ENCODE measurements at places on chromosomes 7 and 10.

GRCh38 chr10:68239596-68240150, 7.8 kb upstream of the ATOH7 start:
- ATAC-seq, result no peak

GRCh38 chr7:118041251-118041878, 142.6 kb upstream of the LSM8 start:
- ATAC-seq, result no peak

- ATAC-seq, result no peak
Observed at GRCh38 chr7:132322970-132323369, 253.3 kb downstream of the PLXNA4 start.

- no peak for ATAC-seq
Observed at GRCh38 chr7:28856656-28857055, 101.5 kb downstream of the TRIL start.

- ATAC-seq, result no peak
Observed at GRCh38 chr7:134289423-134289822, 27.3 kb downstream of the SLC35B4 start.

GRCh38 chr7:17302575-17303142, 4.2 kb downstream of the AHR start:
- ATAC-seq, result no peak

DNA sequence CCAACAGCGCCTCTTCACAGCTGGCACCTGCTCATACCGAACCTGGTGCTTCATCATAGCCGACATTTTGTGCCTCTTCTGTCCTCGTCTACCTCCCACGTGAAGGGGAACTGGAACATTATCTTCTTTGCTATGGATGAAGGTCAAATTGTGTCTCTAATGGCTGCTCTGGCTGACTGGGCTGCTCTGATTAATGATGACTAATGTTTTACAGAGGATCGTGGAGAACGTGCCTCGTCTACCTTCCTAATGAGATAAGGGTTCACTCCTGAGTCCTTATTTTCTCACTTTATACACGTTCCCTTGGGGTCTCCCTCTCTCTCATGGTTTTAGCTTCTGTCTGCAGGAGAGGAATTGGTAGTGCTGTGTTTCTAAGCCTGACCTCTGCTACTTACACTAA, 420.3 kb downstream of the PHTF2 start:
- ATAC-seq, result no peak

GRCh38 chr7:28904578-28905048, 53.5 kb downstream of the TRIL start:
- no peak for ATAC-seq

- no peak for ATAC-seq
Observed at GRCh38 chr10:73576890-73577591, 14.1 kb downstream of the USP54 start.

GRCh38 chr7:37198906-37199485, 249.7 kb downstream of the ELMO1 start:
- no peak for ATAC-seq

GRCh38 chr7:101465576-101466196, 103.0 kb downstream of the COL26A1 start:
- no peak for ATAC-seq

- peak; percentile 82 for ATAC-seq
Observed at GRCh38 chr7:129210256-129210988, 14.4 kb upstream of the AHCYL2 start.

DNA sequence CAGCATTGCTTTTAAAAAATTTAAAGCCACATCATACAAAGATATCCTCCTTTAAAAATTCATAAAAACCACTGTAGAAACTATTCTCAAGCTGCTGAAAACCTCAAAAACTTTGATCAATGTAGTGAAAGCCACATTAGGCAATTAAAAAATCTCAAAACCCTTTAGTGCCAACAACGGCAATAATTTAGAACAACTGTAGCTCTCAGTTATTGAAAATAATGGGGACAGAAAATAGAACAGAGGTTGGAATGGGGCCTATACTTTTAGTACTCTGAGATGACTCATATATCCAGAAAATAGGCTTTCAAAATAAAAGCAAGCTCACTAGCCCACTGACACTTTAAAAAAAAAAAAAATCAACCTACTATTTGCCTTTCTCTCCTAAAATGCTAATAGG, 87.5 kb downstream of the GSAP start:
- no peak for ATAC-seq

DNA sequence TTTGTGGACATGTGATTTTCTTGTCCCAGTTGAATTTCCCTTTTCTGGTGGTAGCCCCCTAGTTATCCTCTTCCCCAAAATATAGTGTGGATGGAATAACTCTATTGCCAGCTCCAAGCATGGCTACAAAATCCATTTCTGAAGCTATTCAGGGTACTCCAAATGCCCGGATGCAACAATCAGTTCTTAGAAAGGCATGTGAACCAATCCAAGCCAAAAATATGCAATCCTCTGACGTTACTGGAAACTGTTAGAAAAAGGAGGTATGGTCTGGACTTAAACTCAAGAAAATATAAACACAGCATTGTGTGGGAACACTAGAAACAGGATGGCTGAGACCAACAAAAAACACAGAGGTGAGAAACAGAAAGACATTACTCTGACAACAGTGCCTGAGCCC, 347.0 kb downstream of the GPAM start:
- ATAC-seq, result no peak

DNA sequence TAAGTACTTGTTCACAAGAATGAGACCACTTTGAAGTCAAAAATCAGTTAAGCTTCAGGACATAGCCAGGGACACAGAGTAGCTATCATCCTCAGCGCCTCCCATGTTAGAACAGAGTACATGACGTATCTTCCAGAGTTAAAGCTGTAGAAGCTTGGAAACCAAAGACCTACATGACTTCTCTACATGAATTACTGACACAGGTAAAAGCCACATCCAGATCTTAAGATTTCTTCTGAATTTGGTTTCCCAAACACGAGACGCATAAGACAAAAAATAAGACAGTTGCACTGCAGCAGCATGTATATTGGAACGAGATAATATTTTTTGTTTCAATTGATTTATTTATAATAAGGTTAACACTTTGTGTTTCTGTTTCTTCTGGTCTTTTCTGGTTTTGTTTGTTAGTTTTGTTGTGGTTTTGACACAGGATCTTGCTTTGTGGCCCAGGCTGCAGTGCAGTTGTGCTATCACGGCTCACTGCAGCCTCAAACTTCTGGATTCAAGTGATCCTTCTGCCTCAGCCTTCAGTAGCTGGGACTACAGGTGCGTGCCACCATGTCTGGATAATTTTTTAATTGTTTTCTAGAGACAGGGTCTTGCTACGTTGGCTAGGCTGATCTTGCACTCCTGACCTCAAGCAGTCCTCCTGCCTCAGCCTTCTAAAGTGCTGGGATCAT, 10.2 kb upstream of the EPC1 start:
- ATAC-seq, result no peak

- ATAC-seq, result no peak
Observed at GRCh38 chr10:35308809-35309208, 27.5 kb upstream of the CCNY start.

DNA sequence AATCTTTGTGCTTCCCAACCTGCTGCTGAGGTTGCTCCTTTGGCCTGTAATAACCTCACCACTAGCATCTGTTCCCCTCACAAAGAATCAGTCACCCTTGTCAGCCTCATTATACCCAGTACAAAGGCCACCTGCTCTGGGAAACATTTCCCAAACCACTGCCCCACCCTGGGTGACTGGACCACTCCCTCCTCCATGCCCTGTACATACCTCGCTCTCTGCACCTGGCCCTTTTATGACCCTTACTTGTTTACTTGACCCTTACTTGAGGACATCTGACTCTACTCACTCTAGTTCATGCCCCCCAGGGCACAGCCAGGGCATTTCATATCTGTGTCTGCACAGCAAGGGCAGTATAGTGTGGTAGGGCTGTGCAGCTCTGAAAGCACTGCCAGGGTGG, 21.4 kb upstream of the AOC1 start:
- no peak for ATAC-seq

DNA sequence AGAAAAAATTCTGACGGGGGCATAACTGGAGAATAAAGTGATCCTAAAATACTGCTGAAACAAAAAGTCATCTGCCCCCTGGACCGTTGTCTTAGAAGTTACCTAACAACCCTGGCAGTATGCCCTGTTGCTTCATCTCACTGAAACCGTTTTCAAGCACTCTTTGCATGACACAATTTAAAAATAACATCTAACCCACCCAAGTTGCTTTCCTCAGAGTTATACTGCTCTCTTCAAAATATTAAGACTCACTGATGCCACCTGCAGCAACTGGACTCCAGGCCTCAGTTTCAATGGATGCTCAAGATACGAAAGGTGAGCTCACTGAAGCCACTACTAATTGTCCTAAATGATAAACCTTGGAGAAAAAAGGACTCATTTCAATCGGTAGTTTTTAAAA, 57.4 kb downstream of the CDK6 start:
- ATAC-seq, result no peak

GRCh38 chr7:79823246-79823951, 311.2 kb upstream of the GNAI1 start:
- ATAC-seq, result no peak

DNA sequence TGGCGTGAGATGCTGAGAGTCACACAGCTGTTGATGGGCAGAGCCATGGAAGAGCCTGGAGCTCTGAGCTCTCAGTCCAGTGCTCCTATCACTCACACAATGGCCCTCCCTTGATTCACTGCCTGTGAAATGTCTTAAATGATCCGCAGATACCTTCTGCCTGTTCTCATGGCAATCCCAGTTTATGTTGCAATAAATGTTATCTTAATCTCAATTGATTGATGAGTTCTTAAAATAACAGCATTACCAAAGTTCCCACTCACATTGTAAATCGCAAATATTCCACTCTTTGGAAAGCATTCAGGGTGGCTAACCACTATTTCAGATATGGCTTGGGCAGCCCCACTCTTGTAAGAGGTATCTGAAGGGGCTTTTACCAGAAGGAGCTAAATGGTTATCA, 865.5 kb downstream of the LRMDA start:
- no peak for ATAC-seq

DNA sequence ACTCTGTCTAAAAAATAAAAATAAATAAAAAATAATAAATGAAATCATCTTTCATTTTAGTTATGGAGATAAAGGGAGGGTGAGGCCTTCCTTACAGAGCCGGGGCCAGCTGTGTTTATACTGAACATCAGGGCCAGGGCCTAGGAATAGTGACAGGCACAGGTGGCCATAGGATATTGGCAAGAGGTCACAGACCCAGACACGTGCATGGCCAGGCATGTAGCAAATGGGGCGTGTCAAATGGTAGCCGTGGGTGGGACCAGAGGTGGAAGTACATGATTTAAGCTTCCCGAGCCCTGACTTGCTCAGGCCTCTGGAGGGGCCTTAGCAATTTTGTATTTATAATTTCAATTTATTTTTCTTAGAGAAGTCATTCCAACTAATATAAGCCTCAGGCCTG, 353.0 kb downstream of the ANKRD30A start:
- no peak for ATAC-seq

GRCh38 chr7:410395-410910, 109.2 kb downstream of the PDGFA start:
- no peak for ATAC-seq
